ENCODE measurements at places on chromosomes 1 and 21.
A peak's percentile ranks its signal among the peaks of the same experiment; 100 is the strongest.

GRCh38 chr1:220922951-220923350 lies 43.7 kb downstream of the HLX start:
- no peak for DNase-seq

- DNase-seq, result no peak
Measured at GRCh38 chr1:78721136-78721535, 71.5 kb downstream of the IFI44 start.

DNA sequence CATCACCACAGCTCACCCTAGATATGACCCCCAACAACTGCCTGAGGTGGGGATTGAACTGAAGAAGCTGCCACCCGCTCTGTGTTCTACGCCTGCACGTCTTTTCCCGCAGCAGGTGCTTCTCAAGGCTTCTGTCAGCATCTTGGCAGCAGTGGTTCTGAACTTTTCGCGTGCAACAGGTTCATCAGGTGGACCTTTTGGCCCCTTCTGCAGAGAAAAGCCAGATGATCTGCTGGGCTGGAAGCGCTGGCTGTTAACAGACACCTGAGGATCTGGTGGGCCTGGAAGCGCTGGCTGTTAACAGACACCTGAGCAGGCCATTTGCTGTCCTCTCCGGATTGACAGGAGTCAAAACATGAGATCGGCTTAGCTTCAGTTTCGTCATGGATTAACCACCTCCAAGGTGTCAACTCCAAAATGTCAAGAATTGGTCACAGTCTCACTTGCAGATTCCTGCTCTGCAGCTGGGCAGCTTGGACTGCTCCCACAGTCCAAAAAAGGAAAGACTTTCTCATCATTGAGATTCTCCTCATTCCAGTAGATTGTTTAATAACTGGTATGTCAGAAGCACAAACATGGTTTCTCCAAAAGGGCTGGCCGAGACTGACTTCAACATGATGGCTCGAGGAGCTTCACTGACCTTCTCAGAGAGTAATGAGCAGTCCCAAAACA lies 4.7 kb downstream of the C1orf174 start:
- DNase-seq, result no peak

GRCh38 chr21:34649400-34649799 lies 19.4 kb upstream of the CLIC6 start:
- no peak for DNase-seq

DNA sequence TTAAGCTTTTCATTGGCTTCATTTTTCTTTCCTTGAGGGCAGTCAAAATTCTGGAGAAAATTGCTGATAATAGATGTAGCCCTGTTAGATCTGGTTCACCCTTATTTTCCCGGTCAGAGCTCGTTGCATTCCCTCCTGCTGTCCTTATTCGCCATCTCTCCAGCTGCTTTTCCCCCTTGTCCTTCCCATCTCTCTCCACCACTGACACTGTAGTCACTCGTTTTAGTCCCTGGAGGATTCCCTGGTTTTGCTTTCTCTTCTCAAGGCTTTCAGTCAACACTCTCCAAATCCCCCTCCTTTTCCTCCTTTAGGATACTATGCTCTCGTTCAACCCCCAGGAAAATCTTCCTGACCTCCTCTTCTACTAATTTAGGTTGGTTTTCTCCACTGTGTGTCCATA lies 83.1 kb downstream of the C21orf91 start:
- no peak for DNase-seq

- DNase-seq, result no peak
Measured at GRCh38 chr1:82927753-82928152, 1071.2 kb downstream of the TTLL7 start.

- no peak for DNase-seq
Measured at GRCh38 chr1:70442490-70442889, 31.4 kb downstream of the CTH start.

- DNase-seq, result no peak
Measured at GRCh38 chr1:85144351-85144750, 56.5 kb downstream of the SYDE2 start.

- DNase-seq, result no peak
Measured at GRCh38 chr1:19336543-19336942, 24.4 kb downstream of the SLC66A1 start.

DNA sequence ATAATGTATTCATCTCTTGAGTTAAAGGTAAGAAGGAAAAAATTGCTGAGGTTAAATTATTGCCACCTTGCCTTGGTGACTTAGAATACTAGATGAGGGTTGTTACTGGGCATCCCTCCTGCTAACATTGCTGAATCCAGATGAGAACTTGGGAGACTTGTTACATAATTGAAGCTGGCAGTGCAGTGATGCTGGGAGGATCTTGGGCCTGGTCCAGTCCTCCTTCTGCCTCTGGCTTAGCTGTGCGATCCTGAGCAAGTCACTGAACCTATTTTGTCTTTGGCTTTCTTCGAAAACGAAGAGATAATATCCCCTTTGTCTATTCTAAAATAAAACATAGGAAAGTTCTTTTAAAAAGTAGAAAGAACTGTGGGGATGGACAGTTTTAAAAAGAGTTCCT lies 244.9 kb upstream of the NRIP1 start:
- DNase-seq, result no peak

DNA sequence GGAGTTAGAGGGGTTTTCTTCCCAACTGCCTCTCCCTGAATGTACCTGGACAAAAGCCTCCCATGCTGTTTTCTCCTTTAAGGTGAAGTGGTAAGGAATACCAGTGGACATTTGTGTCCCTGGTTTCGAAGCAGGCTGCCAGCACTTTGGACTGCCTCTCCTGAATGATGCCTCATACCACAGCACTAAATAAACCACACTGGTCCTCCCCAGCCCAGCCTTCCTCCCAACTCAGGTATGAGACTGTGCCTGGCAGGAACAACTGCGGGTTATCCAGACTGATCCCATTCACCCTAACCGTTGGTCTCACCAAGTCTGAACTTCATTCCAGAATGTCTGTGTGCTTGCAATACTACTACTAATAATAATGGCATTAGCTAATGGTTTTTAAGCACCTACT lies 9.3 kb downstream of the COQ8A start:
- no peak for DNase-seq

GRCh38 chr1:42931911-42932422 lies 26.7 kb downstream of the SLC2A1 start:
- peak; percentile 72 for DNase-seq

GRCh38 chr1:92882819-92883218 lies 51.0 kb downstream of the RPL5 start:
- peak; percentile 41 for DNase-seq

GRCh38 chr1:215648957-215649356 lies 81.9 kb downstream of the KCTD3 start:
- DNase-seq, result no peak

DNA sequence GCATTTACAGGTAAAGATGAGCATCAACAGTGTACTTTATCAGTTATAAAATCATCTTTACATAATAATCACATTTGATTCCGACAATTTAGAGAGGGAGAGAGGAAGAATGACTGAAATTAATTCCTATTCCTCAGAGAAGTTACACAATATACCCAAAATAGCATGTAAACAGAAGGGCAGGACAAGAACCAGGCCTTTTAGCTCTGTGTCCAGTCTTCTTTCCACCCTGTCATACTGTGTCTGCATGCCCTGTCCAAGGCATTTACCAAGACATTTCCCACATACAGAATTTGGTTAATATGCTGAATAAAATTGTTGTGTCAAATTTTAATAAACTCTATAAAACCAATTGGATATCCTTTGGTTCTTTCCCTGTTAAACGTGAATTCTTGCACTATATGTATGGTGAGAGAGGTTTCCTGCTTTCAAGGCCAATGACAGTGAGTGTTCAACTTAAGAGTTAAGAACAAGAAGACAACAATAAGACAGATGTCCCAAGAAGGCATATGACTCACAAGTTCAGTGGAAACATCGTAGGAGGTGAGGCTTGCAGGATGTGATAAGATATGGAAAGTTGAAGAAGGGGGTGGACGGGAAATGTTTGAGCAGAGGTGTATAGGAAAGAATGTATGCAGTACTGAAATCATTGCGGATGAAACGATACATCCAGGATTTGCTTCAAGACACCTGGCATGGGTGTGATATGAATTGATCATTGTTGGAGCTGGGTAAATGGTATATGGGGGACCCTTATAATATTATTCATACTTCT lies 20.8 kb downstream of the LRRC8B start:
- no peak for DNase-seq

DNA sequence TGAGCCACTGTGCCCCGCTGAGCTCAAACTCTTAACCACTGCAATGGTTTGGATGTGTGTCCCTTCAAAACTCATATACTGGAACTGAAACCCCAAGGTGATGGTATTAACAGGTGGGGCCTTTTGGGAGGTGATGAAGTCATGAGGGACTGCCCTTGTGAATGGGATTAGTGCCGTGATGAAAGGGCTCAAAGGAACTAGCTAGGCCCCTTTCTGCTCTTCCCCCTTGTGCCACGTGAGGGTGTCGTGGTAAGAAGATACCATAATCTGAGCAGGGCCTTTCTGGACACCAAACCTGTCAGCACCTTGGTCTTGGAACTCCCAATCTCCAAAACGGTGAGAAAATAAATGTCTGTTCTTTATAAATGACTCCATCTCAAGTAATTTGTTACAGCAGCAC lies 45.5 kb upstream of the SPOCD1 start:
- no peak for DNase-seq

DNA sequence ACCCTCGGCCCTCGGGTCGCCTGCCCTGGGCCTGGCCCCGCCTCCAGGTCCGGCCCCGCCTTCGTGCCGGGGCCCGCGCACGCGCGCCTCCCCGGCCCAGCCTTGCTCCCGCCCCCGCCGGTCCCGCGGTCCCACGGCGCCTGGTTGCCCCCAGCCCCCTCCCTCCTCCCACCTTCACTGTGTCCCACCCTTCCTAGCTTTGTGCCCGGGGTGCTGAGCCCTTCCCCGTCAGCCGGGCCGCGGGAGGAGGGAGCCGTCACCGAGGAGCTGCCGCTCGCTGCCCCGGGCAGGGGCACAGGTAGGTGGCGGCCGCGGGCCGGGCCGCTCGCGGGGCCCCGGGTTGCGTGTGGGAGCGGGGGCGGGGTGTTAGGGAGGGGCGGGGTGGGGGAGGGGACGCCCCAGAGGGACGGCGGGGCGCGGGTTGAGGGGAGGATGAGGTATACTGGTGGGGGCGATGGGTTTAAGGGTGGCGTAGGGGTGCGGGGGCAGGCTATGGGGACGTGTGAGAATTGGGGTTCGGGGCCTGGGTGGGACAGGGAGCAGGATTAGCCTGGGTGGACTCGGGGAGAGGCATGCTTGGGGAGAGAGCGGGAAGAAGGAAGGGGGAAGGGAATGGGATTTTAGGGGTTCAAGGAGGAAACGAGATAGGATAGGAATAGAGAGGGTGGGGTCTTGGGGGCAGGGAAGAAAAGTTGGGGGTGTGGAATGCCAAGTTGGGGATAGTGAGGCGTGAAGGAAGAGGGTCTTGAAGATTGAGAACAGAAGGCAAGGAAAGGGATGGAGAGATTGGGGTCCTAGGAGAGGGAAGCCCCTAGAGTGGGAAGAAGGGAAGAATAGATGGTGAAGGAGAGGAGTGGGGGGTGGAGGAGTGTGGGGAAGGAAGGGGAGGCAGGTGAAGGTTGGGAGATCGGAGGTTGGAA lies at the start of gene LRRC42:
Gene LRRC42 (plus strand): TSS at position 99 of the 920 bp plus-strand sequence. CDS start 5,650 bp downstream, outside the sequence.
- no peak for DNase-seq

DNA sequence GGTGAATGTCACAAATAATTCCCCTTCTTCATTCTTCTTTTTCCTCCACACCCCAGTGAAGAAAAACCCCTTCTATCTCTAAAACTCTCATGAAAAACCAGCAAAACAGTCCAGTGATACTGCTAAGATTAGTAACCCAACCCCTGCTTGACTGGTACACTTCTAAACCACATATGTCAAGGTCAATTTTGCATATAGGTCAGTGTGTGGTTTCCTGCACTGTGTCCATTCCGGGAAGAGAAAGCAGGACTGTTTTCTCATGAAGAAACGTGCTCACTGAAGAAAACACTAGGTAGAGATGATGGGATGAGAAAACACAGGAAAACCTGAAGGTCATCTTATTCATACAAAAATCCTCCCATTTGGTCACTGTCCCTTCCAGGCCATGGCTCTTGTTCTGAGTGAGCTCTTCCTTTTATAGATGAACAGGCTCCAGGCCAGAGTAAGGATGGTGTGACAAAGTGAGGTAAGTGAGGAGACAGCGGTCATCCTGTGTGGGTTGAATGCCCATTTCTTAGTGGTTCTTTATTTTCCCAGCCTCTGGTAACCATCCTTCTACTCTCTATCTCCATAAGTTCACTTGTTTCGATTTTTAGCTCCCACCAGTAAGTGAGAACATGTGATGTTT lies 122.7 kb downstream of the FASLG start:
- DNase-seq, result no peak

DNA sequence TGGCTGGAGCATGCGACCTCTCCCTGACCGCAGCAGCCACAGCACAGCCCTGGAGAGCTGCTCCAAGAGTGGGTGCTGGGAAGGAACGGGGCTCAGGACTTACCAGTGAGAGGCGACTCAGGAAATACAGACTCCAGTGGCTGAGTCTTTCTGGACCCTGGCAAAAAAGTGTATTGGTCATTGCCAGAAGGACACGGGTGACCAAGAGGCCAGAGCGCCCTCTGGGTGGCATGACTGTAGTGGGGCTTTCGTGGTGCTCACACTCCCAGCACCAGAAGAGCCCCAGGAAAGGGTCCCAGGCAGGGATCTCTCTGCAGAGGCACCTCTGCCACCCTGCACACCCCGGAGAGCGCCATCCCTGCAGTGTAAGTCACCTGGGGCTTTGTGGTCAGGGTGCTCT lies 8.9 kb upstream of the PRDM16 start:
- no peak for DNase-seq

- no peak for DNase-seq
Measured at GRCh38 chr1:61724506-61724812, 482 bp downstream of the TM2D1 start.

DNA sequence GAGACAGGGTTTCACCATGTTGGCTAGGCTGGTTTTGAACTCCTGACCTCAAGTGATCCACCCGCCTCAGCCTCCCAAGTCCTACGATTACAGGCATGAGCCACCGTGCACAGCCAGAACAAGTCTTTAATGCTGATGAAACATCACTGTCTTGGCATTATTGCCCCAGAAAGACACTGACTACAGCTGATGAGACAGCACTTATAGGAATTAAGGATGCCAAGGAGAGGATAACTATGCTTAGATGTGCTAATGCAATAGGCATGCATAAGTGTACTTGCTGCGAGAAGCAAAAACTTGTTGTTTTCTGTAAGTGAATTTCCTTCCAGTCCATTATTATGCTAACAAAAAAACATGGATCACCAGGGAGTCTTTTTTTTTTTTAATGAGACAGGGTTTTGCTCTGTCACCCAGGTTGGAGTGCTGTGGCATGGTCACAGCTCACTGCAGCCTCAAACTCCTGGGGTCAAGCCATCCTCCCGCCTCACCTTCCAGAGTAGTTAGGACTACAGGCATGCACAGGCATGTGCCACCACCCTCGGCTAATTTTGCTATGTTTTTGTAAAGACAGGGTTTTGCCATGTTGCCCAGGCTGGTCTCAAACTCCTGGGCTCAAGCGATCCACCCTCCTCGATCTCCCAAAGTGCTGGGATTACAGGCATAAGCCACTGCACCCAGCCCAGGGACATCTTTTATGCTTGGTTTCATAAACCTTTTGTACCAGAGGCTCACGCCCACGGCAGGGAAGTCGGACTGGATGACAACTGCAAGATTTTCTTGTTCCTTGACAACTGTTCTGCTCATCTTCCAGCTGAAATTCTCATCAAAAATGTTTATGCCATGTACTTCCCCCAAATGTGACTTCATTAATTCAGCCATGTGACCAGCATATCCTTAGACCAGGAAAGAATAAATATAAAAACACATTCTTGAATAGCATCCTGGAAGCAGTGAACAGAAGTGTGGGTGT lies 23.1 kb downstream of the RHEX start:
- no peak for DNase-seq

GRCh38 chr1:156268336-156268735 lies 14.3 kb downstream of the SMG5 start:
- DNase-seq, result no peak

- no peak for DNase-seq
Measured at GRCh38 chr1:247500865-247501264, 35.4 kb downstream of the OR2C3 start.

Data from effector CD4-positive, alpha-beta T cell (primary cell).